ENCODE measurements at places on chromosomes 7 and 10.

- DNase-seq: no peak
Measured at GRCh38 chr10:63919575-63920279, 398.5 kb downstream of the REEP3 start.

DNA sequence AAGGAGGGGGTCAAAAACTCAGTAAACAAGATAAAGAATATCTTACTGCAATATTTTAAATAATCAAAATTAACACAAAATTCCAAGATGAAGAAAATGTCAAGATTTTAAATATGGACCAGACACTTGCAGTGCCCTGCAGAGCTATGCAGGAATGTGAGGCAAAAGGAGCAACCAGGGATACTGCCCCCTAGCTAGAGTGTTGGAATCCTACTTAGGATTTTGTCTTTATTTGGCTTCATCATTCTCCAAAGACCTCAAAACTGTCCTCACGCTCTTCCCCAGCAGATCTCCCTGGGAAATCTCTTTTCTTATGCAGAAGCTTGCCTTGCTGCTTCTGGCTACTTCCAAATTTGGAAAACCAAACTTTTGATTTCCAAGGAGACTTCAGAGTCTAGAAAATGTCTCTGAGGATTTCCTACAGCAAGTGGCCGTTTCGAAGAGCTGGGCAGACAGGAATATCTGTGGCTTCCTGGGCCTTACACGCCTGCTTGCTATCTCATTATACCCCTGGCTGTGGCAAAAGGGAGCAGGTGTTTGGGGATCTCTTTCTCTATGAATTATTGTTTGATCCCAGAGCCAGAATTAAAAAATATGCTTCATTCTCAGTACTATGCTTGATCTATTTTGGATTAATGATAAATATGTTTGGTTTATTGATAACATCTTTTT lies 232.2 kb upstream of the BMPER start:
- DNase-seq: no peak

- no peak for DNase-seq
Measured at GRCh38 chr10:92177546-92177945, 113.3 kb downstream of the CPEB3 start.

- DNase-seq: peak; percentile 53
Measured at GRCh38 chr7:123748734-123749536, at the start of gene WASL. Gene WASL (minus strand): TSS chr7:123749003. CDS start chr7:123748734, 269 bp downstream.

DNA sequence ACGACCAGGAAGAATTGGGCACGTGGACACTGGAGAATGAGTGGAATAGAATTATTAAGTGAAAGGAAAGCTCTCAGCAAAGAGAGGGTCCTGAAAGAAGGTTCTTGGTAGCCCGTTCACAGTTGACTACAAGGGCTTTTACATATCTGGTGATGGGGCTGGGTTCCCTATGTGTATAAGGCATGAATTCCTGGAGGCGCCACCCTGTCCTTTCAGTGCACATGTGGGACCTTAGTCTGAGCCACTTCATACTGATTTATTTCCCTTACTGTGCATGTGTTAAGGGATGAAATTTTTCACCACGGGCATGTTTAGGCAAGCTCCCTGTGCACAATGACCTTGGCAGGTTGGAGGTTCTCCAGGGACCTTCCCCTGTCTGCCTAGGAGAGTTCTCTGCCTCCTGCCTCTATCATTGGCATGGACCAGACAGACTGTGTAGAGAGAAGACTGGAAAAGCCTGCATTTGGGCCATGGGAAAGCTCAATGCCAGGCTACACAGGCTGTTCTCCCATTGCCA lies 145.9 kb upstream of the ITGB1 start:
- DNase-seq: no peak

DNA sequence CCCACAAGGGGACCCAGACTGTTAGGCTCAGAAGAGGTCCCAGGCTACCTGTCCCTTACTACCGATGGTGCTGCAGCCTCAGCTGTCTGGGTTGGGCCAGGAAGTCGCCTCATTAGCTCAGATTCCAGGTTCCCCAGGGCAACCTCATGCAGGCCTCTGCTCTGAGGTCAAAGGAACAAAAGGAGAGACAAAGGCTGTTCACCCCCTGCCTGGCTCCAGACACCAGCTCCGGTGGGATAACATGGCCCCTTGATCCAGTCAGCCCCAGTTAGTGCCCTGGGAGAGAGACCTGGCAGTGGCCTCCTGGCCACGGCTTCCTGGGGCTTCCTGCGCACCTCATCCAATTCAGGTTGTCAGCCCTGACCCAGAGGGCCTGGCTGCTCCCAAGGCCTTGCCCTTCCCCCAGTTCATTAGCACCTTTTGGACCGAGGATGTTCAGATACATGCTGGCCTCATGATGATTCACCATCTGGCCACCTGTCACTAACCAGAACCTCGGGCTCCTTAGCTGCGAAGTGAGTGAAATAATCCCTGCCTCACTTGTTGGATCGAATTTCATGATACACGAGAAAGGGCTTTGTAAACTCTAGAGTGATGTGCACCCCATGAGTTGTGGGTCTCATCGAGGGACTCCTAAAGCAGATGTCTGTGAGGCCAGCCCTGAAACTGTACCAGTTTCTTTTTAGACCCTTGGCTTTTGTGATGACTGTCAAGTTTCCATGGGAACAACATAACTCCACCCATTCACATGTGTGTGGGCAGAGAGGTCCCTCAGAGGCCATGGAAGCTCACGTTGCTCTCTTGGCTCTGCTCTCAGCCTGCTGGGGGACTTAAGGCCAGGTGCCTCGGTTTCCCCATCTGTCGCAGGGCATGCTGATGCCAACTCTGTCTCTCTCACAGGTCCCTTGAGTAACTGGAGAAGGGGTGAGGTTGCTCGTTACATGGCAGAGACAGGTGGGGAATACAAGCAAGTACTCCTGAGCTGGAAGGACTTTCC lies 79.5 kb upstream of the PCBD1 start:
- peak; percentile 16 for DNase-seq

GRCh38 chr10:75358132-75358531 lies 43.4 kb downstream of the ZNF503 start:
- DNase-seq: no peak

- DNase-seq: no peak
Measured at GRCh38 chr10:47253030-47253637, 46.9 kb upstream of the GDF10 start.

DNA sequence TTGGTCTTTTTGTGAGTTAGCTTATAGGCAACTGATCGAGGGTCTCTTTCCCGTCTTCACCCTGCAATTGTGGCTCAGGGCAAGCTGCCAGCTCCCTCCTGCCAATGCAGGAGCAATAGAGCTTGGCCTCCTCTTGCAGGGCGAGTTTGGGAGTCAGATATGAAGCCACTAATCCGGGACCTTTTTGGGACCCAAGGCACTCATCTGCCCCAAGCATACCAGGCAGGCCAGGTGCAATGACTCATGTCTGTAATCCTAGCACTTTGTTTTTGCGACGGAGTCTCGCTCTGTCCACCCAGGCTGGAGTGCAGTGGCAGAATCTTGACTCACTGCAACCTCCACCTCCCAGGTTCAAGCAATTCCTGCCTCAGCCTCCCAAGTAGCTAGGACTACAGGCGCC lies 21.1 kb downstream of the LIMK1 start:
- no peak for DNase-seq

GRCh38 chr7:74006451-74007241 lies 21.3 kb upstream of the ELN start:
- no peak for DNase-seq

DNA sequence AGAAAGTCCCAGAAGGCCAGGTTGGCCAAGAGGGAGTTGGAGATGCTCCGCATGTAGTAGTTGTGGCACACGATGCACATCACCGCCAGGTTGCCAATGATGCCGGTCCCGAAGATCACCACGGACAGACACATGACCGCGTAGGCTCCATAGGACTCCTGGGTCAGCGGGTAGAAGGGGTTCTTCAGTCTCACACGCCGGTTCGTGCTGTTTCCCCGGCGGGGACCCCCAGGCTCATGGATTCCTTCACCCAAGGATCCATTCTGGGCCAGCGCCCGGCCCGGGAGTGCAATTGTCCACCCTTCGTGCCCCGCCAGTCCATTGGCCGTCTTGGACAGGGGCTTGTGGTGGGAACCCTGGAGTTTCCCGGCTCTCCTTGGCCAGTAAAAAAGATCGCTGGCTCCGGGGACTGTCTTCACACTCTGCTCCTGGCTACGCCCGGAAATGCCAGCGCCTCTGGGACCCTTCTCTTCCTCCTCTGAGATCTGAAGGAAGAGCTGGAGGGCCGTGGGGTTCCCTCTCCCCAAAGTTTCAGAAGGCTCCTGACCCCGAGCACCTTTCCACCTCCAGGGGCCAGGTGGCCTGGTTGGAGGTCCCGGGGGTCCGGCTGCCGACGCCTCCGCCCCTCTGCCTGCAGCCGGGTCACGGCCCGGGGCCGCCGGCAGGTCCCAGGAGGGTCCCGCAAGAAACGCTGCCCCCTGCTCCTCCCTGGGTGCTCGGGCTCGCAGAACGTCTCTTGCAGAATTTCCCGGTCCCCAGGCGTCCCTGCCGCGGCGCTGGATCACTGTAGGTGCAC lies 1.3 kb downstream of the GPR37 start:
- DNase-seq: no peak

- no peak for DNase-seq
Measured at GRCh38 chr10:43945094-43945730, 296.5 kb upstream of the ZNF32 start.

DNA sequence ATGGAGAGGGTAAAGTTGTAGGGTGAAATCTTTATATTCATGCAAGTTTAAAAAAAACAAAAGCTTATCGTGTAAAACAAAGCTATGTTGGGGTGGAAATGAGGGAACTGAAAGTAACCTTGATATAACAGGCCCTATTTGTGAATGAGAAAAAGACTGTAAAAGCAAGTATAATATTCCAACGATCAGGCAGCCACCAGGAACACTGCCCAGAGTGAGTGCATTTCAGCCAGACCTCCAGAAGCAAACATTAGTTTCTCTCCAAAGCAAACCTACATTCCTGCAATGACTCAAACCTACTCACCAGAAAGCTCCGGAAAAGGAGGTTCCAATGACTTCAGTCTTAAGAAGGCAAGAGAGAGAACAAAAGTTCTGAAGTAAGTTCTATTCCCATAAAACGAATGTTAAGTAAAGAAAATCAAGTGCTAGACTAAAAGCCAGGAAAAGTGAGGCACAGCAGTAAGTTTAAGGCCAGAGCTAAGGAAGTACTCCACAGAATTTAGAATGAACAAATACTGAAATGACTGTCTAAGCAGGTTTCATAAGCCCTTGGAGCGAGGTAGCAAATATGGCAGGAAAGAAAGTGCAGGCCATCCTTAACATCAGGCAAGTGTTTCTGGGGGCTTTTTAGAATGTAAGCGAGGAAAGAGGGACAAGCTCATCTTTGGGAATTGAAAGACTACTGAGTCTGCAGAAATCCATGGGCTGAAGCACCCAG lies 493.1 kb downstream of the XPNPEP1 start:
- DNase-seq: no peak

- DNase-seq: no peak
Measured at GRCh38 chr7:20298486-20298901, 32.2 kb upstream of the ITGB8 start.

DNA sequence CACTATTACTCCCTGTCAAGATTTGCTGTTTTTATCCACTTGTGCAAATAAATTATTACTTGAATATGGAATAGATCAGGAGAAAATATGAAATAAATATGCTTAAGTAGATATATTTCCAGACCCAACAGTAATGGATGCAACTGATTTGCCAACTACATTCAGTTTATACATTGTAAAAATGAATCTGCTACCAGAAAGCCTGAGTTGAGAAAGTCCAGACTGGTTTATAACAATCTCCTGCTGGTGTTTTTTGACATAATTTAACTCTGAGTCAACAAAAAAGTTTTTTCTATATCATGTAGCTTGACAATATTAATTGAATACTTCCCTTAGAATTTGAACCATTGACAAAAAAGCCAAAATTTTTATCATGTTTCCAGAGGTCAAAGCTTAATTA lies 265.8 kb upstream of the SEMA3D start:
- DNase-seq: no peak

- DNase-seq: no peak
Measured at GRCh38 chr7:149253665-149254064, 8.3 kb upstream of the ZNF783 start.

DNA sequence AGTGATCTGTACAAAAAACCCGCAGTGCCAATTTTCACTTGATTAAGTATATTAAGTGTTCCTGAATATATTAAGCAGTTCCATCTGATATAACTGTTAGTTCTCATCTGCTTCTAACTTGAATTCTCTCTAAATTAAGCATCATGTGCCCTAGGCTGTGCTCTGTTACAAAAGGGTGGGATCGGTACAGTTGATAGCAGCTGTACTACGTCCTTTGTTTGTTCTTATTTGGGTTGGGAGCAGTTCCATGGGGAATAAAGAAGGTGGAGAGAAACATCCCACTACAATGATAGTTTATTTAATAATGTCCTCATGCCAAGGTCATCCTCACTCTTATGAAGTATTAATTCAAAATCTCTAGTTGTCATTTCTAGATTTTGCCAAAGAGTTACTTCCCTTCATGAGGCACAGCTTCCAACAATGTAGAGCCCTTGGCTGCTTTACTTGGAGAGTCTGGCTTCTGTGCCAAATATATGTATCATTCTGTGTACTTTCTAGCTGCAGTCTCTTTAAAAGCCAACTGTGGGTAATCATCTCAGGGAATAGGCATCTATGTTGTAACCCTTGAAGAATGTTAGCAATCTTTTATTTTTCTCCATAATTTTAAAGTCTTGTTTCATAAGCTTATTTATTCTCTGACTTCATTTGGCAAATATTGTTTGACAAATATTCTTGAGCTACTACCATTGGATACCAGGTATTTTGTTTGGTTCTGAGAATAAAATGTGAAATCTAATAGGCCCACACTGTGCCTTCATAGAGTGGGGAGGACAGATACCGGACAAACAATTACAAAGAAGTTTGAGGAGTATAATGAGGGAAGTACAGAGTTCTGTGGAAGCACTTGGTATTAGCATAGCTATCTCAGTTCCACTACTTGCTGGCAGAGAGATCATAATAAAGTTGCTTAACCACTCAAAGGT lies 22.4 kb upstream of the AHR start:
- no peak for DNase-seq

GRCh38 chr7:29806208-29806994 lies at the start of gene WIPF3:
Gene WIPF3 (plus strand): TSS chr7:29806508. CDS start chr7:29834725, 28,217 bp downstream.
- no peak for DNase-seq

- no peak for DNase-seq
Measured at GRCh38 chr10:31617757-31618156, 298.7 kb downstream of the ZEB1 start.

- no peak for DNase-seq
Measured at GRCh38 chr7:121331574-121331973, 2.8 kb downstream of the WNT16 start.

DNA sequence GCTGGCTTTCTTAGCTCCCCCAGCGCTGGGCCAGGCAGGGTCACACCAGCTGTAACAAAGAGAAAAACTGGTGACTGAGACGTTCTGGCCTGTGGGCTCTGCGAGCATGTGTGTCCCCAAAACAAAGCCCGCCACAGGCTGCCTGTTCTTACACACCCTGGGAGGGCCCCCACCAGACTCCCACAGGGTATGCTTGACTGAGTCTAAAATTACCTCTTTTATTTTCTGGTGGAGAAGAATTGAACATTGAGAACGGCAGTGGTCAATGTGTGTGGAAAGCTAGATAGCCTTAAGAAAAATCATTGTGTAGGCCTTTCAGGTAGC lies 808 bp downstream of the C10orf71 start:
- DNase-seq: no peak
